ENCODE measurements at places on chromosomes 6 and 20.

DNA sequence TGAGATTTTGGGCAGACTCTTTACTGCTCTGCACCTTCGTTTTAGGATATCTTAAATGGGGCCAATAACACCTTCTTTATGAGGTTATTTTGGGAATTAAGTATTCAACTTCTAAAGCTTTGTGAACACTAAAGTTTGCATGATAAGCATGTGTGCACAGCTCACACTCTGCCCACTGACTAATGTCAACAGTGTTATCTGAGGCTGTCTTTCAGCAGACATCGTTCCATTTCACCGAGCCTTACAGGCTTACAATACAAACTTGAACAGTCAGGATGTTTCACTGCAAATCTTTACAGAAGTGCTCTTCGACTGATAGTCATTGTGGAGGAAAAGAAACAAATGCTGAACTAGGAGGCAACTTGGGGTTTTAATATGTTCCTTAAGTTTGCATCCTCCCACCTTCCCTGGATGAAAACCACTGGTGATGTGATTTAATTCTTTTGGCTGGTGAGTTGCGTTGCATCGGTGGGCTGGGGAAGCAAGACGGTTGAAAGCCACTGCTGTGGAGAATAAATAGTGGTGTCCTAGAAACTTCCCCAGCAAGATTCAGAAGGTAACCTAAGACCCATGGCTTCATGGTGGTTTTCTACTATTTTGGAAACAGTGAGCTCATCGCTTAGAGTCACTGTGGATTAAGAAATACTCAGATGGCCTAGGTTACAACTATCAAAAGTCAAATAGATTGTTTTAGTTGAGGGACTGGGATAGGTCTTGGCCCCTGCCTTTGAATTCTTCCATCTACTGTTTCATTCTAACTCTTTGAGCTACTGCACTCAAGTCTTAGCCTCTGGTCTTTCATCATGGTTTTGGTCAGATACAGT is 167.2 kb upstream of the MAP3K7 start:
- no peak for DNase-seq

DNA sequence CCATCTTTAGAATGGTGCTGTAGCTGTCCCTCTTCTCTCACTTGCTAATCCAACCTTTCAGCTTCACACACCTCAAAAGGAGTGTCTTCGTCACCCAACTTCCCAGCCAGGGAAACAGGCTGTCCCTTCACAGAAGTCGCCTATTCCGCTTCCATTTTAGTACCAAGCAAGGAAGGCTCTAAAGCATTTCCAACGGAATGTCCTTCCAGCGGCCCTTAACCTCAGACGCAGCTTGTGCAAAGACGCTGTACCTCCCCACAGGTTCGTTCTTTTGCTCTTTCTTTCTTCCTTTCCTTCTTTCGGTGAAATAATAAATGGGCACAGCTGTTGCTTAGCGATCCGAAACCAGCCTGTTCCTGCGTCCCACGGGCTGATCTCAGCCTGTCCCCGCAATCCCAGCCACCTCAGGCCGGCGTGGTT is 1.5 kb downstream of the PTPRT start:
- DNase-seq = no peak

GRCh38 chr6:117290173-117290846 is 25.0 kb downstream of the VGLL2 start:
- DNase-seq = no peak

DNA sequence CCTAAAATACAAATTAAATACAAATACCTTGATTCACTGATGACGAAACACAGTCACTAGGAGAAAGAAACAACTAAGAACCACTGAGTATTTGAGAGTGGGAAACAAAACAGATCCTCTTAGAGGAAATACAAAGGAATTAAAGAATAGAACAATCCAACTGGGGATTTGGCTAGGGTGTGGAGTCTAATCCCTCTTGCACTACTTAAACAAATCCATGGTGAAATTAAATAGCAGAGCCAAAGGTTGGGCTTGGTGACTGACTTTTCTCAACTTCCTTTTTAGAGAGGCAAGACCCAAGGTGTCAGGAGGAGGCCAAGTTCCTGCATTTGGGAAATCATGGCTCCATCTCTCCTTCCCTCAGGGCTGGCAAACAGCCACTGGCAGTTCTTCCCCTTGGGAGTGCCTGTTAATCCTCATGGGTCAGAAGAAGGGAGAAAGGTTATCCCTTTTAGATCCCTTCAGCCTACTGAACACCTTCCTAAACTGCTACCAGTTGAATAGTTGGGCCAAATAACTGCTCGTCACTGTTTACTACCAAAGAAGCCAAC is 101.2 kb upstream of the TRAF3IP2 start:
- no peak for DNase-seq

DNA sequence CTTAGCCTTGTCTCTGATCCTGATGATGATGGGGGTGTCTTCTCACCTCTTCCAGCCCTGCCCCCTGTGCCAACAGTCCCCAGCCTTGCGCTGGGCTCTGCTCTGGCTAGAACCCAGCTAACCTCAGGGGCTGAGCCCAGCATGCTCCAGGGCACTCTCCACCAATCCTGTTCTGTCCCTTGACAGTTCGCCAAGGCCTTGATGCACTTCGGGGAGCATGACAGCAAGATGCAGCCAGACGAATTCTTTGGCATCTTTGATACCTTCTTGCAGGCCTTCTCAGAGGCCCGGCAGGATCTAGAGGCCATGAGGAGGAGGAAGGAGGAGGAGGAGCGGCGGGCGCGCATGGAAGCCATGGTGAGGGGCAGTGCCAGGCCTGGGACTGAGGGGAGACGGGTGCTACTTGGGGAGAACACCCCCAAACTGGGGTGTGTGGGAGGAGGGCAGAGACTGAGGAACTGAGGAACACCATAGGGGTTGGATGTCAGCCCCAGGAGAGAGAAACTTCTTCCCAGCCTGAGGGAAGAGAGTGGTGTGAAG is 33.1 kb downstream of the MOCS1 start:
- DNase-seq = no peak

GRCh38 chr6:30836431-30836866 is 47.9 kb upstream of the DDR1 start:
- DNase-seq = no peak

GRCh38 chr6:169407325-169407724 is 153.7 kb upstream of the THBS2 start:
- no peak for DNase-seq

GRCh38 chr6:108655806-108656651 is 95.3 kb downstream of the FOXO3 start:
- no peak for DNase-seq

- no peak for DNase-seq
Measured at GRCh38 chr6:109383438-109383940, 1.2 kb upstream of the CD164 start.

DNA sequence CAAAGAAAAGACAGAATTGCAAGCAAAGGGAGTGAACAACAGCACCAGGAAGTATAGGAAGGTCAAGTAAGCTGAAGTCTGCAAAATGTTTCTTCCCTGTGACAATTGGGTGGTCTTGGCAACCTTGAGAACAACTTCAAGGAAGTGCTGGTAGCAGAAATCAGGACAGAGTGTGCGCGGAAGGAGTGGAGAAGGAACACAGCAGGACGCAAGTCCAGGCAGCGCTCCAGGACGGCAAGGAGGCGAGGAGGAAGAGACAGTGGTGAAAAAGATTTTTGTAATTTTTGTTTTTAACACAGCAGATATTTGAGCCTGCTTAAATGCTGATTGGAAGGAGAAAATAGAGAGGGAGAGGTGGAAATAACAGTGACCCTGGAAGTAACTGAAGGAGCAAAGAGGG is 141.7 kb downstream of the F13A1 start:
- no peak for DNase-seq

DNA sequence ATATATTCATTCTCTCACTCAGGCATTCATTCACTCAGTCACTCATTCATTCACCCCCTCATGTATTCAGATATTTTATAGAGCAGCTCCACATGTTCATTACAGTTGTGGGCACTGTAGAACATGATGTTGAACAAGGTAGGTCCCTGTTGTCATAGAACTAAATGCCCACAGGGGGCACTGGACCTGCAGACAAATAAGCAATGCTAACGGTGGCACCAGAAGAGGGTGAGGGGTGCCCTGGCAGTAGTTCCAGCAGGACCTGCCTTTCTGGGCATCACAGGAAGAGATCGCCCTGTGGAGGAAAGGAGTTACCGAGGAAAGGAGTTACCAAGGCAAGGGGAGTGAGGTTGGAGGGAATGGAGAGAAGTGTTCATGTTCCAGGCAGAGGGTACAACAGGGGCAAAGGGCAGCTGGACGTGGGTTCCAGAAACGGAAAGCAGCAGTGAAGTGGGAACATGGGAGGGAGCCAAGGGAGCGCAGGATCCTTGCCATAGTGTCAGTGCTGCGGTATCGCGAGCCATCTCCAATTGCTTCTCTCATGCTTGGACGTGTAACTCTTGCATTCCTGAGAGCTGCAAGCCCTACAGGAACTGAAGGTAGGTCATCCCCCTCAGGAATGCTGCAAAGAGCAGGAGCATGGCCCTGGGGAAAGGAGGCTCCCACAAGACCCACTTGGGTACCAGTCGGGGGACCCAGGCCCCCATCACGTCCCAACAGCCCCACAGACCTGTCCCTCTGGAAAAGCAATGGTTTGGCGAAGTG is 128.2 kb downstream of the EDN3 start:
- DNase-seq = no peak

DNA sequence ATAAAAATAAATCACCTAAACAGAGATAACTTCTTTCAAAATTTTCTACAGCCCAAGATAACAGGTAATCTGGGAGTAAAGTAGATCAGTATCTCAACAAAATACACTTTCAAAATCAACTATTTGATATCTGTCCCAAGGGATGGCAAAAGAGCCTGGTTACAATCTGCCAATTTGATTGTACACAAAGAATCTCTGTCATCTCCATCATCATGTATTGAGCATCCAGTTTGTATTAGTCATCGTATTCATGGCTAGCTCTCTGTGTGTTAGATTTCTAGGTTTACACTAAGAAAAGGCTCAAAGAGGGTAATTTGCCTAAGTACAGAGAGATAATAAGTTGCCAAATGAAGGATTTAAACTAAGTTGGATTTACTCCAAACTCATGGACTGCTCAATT is 329.0 kb upstream of the NRSN1 start:
- no peak for DNase-seq

DNA sequence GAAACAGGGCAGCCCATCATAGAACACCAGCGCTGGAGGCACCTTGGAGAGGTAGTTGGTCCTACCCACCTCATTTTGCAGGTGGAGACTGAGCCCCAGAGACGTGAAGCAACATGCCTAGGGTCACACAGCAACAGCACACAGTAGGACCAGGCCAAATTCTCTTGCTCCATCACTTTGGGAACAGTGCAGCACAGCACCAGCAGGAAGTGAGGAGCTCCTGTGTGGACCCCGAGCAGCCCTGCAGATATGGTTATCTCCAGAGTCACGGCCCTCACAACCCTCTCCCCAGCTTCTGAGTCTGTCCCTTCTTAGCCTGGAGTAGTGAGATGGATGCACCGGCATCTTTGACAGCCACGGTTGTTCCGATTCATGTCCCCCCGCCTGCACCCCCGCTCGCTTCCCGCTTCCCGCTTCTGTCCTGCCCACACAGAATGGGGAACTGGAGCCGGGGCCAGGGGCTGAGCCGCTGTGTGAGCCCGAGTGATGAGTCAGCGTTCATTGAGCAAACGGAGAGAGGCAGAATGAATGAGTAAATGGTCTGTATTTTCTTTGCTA is 72.6 kb upstream of the DUSP22 start:
- no peak for DNase-seq

DNA sequence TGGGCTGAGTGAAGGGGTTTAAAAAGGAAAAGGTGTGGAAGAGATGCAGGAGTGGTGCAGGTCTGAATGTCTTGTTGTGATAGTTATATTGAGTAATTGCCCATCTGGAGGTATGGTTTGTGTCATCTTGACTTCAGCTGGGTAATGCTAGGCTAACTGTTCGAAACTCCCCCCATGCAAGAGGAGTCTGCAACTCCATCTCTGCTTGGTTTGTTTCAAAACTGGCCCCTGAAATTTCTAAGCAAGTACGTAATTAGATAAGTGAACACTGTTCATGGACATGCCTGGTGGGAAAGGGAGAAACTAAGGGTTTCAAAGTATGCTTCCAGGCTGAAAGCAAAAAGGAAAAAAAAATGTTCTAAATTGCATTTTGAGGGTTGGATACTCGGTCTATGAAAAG is 17.1 kb downstream of the TTK start:
- DNase-seq = no peak

DNA sequence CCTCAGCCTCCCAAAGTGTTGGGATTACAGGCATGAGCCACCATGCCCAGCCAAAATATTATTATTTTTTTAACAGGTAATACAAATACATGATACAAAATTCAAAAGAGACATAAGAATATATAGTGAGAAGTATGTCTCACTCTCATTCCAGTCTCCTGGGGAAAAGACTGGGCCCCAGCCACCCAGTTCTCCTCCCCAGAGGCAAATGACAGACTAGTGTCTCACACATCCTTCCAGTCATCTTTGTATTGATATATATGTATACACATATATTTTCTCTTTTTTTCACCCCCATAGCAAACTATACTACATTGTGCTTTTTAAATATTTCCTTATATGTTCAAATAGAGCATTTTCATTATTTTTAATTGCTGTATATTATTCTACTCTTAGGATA is 8.3 kb downstream of the GSS start:
- no peak for DNase-seq

DNA sequence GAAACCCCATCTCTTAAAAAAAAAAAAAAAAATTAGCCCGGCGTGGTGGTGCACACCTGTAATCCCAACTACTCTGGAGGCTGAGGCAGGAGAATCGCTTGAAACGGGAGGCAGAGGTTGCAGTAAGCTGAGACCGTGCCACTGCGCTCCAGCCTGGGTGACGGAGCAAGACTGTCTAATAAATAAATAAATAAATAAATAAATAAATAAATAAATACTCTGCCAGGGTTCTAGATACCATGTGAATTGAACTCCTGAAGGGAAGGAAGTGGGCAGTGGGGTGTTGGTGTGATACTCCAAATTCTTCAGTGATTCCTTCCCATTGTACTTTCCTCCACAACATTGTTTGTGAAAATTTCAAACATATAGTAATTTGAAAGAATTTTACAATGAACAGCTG is 100.5 kb downstream of the PLCB4 start:
- DNase-seq = no peak

GRCh38 chr20:21228511-21228910 is 74.6 kb upstream of the XRN2 start:
- no peak for DNase-seq

DNA sequence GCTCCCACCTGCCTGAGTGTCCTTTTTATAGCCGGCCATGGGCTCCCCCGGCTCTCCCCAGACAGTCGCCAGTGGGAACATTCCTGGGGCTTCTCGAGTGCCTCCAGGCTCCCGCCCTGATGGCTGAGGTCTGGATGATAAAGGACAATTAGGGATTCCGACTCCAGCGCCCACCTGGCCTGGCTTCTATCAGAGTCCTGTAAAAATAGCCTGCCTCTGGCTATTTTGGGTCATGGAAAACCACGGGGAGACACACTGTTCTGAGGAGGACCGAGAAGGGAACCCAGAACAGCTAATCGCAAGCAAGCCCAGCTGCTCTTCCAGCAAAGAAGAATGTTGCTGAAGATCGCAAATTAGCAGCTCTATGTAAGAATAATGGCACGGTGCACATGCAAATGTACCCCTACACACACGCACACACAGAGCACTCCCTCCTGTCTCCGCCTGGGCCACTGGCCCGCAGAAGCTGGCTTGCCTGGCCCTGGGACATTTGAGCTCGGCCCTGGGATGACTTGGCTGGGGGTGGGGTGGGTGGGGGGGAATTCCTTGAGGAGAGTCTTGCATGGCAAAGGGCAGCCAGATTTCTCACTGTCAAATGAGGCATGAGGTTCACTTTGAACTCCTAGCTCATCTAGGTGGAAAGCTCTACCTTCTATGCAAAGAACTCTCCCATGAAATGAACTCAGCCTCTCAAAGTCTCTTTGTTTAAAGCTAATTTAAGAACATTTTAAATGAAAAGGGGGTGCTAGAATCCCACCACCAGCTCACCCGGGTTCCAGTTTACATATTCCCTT is 55.3 kb downstream of the CTCFL start:
- DNase-seq = no peak

- no peak for DNase-seq
Measured at GRCh38 chr6:5359417-5359816, 98.1 kb downstream of the FARS2 start.

Data from Panc1 (cell line).